ENCODE measurements at places on chromosomes 11 and 22.

- DNase-seq = no peak
Measured at GRCh38 chr11:77959434-77959833, 35.0 kb downstream of the INTS4 start.

- DNase-seq = no peak
Measured at GRCh38 chr22:37404091-37404490, 23.2 kb downstream of the ELFN2 start.

GRCh38 chr22:39935612-39936011 is 24.6 kb upstream of the TMA7B start:
- no peak for DNase-seq

DNA sequence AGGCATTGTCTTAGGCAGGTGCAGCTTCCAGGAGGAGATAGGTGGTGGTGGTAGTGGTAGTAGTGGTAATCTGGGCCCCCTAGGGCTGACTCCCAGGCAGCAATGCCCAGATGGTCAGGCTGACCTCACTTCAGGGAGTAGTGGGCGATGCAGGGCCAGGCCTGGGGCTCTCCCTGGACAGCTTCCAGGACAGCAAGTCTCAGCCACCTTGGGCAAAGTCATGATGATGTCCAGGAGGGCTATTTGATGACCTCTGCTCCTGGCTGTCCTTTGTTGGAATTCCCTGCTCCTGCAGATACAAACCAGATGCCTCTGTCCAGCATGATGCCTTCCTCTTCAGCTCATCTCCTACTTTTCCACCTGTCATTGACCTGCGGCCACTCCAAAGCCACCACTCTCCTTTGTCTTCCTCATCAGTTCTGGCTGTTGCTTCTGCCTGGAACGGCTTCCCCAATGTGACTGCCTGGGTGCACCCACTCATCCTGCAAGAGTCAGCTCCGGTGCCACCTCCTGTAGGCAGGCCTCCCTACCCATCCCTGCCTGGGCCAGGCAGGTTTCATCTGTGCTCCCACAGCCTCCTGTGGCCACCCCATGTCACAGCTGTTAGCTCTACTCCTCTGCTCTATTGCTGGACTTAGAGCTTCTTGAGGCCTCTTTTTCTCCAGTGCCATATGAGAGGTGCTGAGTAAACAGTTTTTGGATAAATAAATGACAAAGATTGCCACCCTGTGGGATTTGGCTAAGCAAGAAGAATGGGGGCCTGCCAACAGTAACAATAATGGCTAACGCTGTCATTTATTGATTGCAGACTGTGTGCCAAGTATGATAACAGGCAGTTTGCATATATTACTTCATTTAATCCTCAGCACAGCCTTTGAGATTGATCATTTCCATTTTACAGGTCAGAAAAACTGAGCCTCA is 172.9 kb upstream of the NECTIN1 start:
- no peak for DNase-seq

DNA sequence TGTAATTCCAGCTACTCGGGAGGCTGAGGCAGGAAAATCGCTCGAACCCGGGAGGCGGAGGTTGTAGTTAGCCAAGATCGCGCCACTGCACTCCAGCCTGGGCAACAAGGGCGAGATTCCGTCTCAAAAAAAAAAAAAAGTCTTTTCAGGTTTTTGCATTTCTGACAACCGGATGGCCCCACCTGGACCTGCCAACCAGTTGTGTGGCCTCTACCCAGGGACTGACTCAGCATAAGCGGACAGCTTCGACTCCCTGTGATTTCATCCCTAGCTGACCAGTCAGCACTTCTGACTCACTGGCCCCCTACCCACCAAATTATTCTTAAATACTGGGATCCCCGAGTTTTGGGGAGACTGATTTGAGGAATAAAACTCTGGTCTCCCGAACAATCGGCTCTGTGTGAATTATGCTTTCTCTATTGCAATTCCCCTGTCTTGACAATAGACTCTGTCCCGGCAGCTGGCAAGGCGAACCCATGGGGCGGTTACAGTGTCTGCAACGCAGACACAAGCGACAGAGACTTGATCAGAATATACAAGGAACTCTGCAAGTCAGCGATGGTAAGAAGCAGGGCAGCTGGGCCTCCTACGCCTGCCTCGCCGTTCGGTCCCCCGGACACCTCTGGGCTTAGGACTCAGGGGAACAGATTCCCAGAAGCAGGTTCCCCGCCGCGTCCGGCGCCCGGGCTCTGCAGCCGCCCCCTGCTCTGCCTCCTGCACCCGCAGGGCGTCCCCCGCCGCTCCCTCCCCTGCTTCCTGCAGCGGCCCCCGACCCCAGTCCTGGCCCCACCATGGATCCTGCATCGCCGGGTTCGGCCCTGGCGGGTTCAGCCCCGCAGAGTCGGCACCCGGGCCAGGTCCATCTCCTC is 741 bp upstream of the TALDO1 start:
- no peak for DNase-seq

DNA sequence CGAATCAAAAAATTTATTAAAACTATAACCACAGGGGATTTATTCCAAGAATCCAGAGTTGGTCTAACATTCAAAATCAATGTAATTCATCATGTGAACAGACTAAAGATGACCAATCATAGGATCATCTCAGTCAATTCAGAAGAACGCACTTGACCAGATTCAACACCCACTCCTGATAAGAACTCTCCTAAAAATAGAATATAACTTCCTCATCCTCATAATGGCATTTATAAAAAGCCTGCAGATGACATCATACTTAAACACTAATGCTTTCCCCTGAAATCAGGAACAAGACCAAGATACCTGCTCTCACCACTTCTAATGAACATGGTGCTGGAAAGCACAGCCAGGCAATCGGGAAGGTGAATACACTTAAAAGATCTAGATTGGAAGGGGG is 10.5 kb upstream of the MUC2 start:
- DNase-seq = no peak
